GM12864 (cell line): ENCODE measurements at places on chromosomes 12 and 14.

GRCh38 chr12:131482199-131482598 lies 228.7 kb upstream of the SFSWAP start:
- DNase-seq, result no peak

- DNase-seq, result no peak
Measured at GRCh38 chr14:58077621-58078020, 74.4 kb downstream of the ARMH4 start.

DNA sequence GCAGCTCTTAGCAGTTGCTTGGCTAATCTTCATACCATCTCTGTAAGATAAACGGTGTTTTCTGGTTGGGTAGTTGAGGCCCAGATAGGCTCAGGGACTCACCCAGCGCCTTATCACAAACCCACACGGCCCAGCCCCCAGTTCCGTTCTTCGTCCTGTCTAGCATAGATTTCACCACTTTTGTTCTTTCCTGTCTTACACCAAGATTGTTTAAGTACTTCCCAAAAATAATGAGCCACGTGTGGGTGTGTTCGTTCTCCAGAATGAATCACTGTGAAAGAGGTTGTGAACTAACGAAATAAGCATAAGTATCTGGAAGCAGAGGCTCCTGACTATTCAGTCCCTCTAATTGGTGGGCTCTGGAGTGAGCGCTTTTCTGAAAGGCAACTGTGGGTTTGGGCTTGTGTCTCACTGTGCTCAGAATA lies 21.4 kb downstream of the ACVR1B start:
- no peak for DNase-seq

DNA sequence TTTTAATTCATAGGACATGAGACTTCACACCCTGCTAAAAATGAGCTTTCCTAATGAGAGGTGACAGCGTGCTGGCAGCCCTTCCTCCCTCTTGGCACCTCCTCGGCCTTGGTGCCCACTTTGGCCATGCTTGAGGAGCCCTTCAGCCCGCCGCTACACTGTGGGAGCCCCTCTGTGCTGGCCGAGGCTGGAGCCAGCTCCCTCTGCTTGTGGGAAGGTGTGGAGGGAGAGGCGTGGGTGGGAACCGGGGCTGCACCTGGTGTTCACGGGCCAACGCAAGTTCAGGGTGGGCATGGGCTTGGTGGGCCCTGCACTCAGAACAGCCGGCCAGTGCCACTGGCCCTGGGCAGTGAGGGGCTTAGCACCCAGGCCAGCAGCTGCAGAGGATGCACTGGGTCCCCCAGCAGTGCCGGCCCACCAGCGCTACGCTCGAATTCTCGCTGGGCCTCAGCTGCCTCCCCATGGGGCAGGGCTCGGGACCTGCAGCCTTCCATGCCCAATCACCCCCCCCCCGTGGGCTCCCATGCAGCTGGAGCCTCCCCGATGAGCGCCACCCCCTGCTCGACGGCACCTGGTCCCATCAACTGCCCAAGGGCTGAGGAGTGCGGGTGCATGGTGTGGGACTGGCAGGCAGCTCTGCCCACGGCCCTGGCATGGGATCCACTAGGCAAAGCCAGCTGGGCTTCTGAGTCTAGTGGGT lies 22.7 kb upstream of the B4GALNT1 start:
- DNase-seq, result no peak

DNA sequence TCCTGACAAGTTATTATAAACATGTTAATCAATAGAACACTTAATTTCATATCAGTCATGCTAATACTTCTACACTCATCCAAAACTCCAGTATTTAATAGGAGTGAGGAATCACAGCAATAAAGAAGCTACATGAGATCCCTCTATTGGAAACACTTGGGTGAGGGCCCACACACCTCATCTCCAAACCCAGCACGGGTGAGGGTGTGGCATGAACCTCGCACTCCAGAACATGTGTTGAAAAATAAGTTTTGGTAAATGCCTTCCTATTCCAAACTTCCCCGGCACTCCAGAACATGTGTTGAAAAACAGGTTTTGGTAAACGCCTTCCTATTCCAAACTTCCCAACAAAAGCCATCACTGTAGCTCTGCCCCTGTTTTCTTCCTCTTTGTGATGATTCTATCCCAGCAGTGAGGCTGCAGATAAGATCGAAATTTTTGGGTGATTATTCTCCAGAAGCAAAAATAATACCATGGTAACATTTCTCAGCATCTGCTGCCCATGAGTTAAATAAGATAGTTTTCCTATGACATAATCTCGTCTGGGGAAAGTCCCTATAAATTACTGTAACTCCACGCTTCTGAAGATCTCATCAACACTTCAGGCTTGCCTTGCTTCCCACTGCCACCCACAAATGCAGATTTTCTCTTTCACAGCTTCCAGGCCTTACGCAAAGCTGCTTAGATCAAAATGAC lies 24.4 kb upstream of the PTPRB start:
- no peak for DNase-seq

DNA sequence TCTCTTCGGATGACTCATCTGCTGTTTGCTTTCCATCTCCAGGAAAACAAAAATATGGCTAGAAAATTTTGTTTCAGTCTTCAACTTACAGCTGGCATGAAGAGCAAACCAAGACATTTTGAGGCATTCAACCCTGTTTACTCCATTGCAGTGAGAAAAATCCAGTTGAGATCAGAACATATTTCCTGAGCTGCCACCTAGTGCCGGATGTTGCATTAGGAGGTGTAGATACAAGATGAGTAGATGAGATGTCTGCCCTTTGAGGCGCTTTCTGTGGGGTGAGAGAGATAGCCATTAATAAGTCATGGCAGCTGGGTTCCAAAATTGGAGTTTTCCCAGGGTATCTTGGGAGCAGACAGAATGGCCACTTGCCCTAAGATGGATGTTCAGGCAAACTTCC lies 171.1 kb downstream of the PRKCH start:
- no peak for DNase-seq
